Naive thymus-derived CD8-positive, alpha-beta T cell (primary cell): ENCODE measurements at places on chromosomes 2 and 18. TPM values are rescaled to one million over a fixed set of nuclear protein-coding genes. Genes with fewer than 3 reads are reported as not detected.

DNA sequence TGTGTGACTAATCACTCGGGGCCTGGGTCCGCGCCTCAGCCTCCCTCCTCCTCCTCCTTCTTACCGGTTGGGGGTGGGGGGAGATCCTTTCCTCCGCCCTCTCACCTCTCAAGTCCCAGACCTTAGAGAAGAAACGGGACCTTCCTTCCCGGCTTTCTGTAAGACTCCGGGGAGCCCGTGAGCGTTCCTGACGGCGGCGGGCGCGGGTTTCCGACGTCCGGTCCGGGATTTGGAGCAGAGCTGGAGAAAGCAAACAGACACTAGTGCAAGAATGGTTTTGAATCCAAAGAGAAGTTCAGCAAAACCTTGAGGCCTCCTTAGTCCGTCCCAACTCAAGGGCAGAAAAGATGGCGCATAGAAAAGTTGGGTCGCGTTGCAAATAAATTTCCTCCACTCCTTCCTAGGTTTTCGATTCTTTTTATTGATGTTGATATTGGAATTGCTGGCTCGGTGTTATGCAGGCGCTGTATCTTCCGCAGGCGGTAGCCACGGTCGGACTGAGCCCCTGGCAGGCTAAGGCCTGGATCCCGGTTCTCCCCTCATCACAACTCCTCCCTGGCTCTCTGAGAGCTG lies 2.0 kb downstream of the DLX1 start:
- peaks cover 14% of the 10 kb centered on the region for H3K36me3 ChIP-seq
- no peak overlapping the region for H3K27ac ChIP-seq
- H3K4me1 ChIP-seq = peaks cover 55% of the 10 kb centered on the region

DNA sequence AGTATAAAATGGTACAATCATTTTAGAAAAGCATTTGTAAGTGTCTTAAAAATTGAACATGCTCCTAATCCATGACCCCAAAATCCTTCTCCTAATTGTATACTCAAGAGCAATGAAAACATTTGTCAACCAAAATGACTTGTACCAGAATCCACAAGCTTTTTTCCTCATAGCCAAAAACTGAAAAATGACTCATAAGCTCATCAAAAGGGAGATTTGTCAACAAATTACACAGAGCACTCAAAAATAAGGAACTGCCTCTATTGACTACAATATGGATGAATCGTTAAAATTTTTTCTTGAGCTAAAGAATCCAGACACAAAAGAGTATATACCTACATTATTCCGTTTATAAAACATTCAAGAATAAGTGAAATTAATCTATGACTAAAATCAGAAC lies 544.8 kb downstream of the ARHGAP15 start:
- no peak overlapping the region for H3K4me3 ChIP-seq
- peaks cover 40% of the 10 kb centered on the region for H3K4me1 ChIP-seq
- peaks cover 61% of the 10 kb centered on the region for H3K36me3 ChIP-seq
- DNase-seq = no peak
- H3K27ac ChIP-seq = no peak overlapping the region
- H3K27me3 ChIP-seq = no peaks in the 10 kb centered on the region

GRCh38 chr2:1907291-1907690 lies 163.0 kb upstream of the PXDN start:
- no peak overlapping the region for H3K4me3 ChIP-seq
- no peaks in the 10 kb centered on the region for H3K36me3 ChIP-seq
- no peak for DNase-seq
- peaks cover 4% of the 10 kb centered on the region for H3K4me1 ChIP-seq
- H3K27ac ChIP-seq = no peak overlapping the region
- peaks cover 7% of the 10 kb centered on the region for H3K27me3 ChIP-seq

DNA sequence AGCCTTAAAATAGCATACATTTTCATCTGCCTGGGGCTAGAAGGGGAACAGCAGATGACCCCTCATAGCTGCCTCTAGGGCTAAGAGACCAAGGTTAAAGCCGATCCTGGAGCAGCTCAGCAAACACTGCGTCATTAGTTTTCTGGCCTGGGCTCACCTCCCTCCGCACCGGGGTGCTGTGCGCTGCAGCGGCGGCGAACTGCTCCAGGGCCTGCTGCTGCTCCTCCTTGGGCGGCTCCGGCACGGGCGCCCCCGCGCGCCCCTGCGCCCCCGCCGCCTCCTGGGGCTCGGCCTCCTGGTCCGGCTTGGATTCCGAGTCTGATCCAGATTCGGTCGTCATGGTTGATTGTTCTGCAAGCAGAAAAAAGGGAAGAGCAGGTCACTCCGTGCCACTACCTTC lies 55.0 kb downstream of the EPB41L3 start:
- H3K36me3 ChIP-seq = no peaks in the 10 kb centered on the region
- no peaks in the 10 kb centered on the region for H3K4me1 ChIP-seq
- H3K27ac ChIP-seq = no peak overlapping the region

- no peaks in the 10 kb centered on the region for H3K4me1 ChIP-seq
- peaks cover 3% of the 10 kb centered on the region for H3K27me3 ChIP-seq
- no peaks in the 10 kb centered on the region for H3K36me3 ChIP-seq
- no peak overlapping the region for H3K27ac ChIP-seq
- H3K4me3 ChIP-seq = no peak overlapping the region
Measured at GRCh38 chr2:169046440-169047151, 15.5 kb upstream of the ABCB11 start.

DNA sequence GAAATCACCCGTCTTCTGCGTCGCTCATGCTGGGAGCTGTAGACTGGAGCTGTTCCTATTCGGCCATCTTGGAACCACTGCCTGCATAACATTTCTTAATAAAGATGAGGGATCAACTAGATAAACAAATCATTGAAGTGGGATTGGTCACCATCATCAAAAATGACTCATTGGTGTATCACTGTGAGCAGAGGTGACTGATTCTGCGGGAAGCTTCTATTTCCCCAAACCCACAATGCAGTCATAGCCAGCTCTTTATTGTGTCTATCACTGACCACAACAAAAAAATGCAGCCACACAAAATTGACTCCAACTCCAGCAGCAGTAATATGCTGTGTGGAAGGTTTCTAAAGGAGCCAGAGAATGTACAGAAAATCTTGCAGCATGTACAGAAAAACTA lies 630.7 kb upstream of the HS6ST1 start:
- no peak overlapping the region for H3K4me3 ChIP-seq
- peaks cover 4% of the 10 kb centered on the region for H3K27me3 ChIP-seq
- no peak overlapping the region for H3K27ac ChIP-seq
- no peaks in the 10 kb centered on the region for H3K36me3 ChIP-seq

- no peak overlapping the region for H3K4me3 ChIP-seq
- no peak overlapping the region for H3K27ac ChIP-seq
- no peaks in the 10 kb centered on the region for H3K4me1 ChIP-seq
- DNase-seq = no peak
Measured at GRCh38 chr2:49240608-49241007, 86.3 kb upstream of the FSHR start.

- peak overlapping the region; percentile 78 for H3K4me3 ChIP-seq
- peak overlapping the region; percentile 83 for H3K27ac ChIP-seq
- peaks cover 32% of the 10 kb centered on the region for H3K4me1 ChIP-seq
- H3K36me3 ChIP-seq = no peaks in the 10 kb centered on the region
- no peaks in the 10 kb centered on the region for H3K27me3 ChIP-seq
- peak; percentile 35 for DNase-seq
Measured at GRCh38 chr2:28391564-28392296, 928 bp upstream of the FOSL2 start.

Gene FHOD3
- not detected for total RNA-seq
